ENCODE measurements at places on chromosomes 2 and 18. TPM values are rescaled to one million over a fixed set of nuclear protein-coding genes. Genes with fewer than 3 reads are reported as not detected.

- DNase-seq, result no peak
Measured at GRCh38 chr2:164515030-164515429, 106.3 kb downstream of the GRB14 start.

GRCh38 chr2:201249889-201250288 is 10.4 kb upstream of the CASP8 start:
- no peak for DNase-seq

DNA sequence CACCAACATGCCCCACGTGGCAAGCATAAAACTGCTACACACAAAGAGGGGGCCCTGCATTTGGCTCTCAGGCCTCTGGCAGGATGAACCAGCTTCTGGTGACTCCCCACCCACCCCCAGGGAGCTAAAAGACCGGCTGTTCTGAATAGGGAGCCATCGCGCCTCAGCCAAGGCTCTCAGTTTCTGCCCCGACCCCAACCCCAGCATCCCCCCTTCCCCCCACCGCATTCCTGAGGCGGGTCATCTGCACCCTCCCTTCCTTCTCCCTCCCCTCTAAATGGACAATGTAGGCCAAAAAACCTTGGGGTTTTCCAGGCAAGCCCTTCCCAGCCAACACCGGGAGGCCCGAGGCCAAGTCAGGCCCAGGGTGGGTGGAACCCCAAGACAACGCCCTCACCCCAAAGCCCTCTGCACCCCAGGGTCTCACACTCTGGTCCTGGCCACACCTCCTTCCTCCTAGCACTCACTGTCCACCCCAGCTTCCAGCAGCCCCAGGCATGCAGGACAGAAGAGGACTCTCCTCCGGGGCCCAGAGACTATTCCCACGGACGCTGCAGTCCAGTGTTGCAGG is 5.7 kb downstream of the CYP26B1 start:
- peak; percentile 29 for DNase-seq

DNA sequence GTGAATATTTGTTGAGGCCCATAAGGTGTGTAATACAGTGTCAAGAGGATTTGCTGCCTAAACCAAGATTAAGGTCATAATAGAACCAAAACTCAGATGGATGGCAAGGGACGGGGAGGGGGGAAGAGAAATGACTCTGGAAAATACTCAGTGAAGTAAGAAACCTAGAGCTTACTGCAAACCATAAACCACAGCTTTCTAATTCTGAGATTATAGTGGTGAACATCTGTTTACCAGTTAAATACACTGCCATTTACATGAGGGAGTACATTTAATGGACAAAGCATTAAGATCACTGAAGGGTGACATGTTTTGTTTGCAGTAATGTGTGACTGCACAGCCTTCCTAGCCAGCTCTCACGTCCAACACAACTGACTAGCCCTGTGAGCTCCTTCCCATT is 19.8 kb downstream of the EVX2 start:
- DNase-seq, result no peak

Gene CD28
- 0.75 TPM for total RNA-seq

Gene B3GNT7
- 7.7 TPM for total RNA-seq

Gene ICOS
- not detected for total RNA-seq

Gene DNAJC5G
- total RNA-seq, result 2.3 TPM

Gene UGT1A1
- total RNA-seq, result not detected

Gene NT5DC4
- total RNA-seq, result not detected

Gene SCN9A
- 2.2 TPM for total RNA-seq

All from Right ventricle myocardium superior (tissue), 1 donor.